Stimulated activated CD8-positive, alpha-beta memory T cell treated with anti-CD3 and anti-CD28 coated beads, Interleukin-7, amount 100 ng/mL, for 1 hour (primary cell): ENCODE measurements at places on chromosomes 7 and 10.

DNA sequence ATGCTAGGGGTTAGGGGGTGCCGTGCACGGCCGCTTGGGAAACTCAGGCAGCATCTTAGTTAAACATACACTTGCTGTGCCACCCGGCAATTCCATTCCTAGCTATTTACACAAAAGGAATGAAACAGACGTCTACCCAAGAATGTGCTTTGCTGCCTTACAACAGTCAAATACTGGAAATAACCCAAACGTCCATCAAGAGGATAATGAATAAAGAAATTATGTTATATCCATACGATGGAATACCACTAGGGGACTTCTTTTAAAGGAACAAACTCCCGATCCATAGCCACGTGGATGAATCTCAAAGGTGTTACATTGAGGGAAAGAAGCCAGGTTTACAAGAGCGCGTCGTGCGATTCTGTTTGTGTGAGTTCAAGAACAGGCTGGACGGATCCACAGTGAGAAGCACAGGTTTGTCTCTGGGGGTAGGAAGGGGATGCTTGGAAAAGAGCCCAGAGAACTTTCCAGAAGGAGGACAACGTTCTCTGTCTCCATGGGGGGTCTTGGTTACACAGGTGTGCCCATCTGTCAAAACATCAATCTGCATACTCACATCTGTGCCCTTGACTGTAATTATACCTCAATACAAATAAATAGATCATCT lies 41.8 kb downstream of the STK32C start:
- no peak for DNase-seq

- no peak for DNase-seq
Measured at GRCh38 chr7:85749696-85750453, 563.0 kb upstream of the SEMA3D start.

GRCh38 chr10:3428826-3429225 lies 256.2 kb upstream of the PITRM1 start:
- DNase-seq = no peak

GRCh38 chr7:94127026-94127425 lies 122.9 kb upstream of the BET1 start:
- DNase-seq = no peak

DNA sequence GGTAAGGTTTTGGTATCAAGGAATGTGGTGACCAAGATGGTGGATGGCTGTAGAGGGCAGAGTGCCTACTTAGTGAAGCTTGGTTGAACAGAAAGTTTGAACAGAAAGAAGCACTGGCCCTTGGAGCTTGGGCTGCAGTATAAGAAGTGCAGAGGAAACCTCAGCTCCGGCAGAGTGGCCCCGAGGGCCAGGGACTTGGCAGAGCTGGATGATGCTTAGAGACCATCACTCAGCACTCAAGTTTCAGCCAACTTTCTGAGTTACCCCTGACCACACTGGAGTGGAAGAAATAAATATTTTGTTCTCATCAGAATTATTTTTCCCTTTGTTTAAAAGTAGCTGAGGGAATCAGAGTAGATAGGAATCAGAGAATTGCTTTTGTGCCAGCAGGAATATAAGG lies 336.7 kb downstream of the C7orf25 start:
- DNase-seq = no peak

DNA sequence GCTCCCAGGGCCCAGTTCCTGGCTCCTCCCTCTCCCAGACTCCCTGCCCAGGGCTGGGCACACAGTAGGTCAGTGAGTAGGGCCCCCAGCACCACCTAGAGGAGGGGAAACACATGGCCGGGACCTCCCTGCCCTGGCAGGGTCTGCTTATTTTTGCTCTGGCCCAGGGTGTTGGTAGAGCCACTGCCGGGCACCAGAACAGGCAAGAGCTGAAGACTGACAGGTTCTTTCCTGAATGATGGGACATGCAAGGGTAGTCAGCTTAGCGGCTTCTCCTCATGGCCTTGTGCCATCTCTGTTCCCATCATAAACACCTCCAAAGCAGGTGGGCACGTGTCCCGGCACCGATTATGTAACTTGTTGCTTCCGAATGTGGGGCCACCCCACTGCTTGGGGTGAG lies 86.5 kb downstream of the NEURL1 start:
- DNase-seq = no peak
